Activated CD4-positive, alpha-beta T cell treated with anti-CD3 and anti-CD28 coated beads, Interleukin-2, Interleukin-6, amounts not matched to agents 100 ng/mL and 50 ng/mL, durations not matched to agents 16 hours and 8 hours (primary cell): ENCODE measurements at places on chromosomes 3 and 15.
A peak's percentile ranks its signal among the peaks of the same experiment; 100 is the strongest.

GRCh38 chr3:113684271-113684819, 12.1 kb downstream of the USF3 start:
- no peak for DNase-seq

- DNase-seq = no peak
Measured at GRCh38 chr3:77407441-77407840, 367.5 kb downstream of the ROBO2 start.

GRCh38 chr15:43514241-43515057, 3.0 kb upstream of the MAP1A start:
- DNase-seq = peak; percentile 40

DNA sequence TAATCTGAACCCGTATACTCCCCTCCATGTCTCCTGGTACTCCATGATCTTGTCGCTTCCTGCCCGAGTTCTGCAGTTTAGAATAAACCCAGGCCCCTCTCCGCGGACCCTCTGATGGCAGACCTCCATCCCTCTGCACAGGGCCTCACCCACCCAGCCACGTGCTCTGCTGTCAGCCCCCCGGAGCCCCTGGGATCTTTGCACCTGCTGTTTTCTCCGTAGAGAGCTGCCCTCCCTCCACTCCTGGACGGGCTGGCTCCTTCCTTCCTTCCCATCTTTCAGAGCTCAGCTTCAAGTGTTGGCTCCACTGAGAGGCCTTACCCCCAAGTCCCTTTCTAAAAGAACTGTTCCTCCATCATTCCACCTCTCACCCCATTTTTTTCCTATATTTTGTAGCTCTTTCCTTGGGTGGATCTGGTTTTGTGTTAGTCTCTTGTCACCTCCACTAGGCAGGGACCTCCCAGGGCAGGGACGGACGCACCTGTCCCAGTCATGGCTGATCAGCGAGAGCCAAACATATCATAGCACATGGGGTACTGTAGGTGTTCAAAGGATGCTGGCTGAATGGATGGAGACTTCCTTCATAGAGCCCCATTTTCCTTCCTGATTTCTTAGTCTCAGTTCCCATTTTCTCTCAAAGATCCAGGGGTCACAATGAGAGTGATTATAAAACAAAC, 106.6 kb downstream of the VGLL4 start:
- DNase-seq = no peak

GRCh38 chr3:42752961-42753360, 20.1 kb downstream of the CCDC13 start:
- DNase-seq = no peak

- no peak for DNase-seq
Measured at GRCh38 chr3:187445356-187445755, 77.2 kb downstream of the RTP4 start.

- DNase-seq = peak; percentile 8
Measured at GRCh38 chr3:41159588-41160189, 39.6 kb upstream of the CTNNB1 start.

GRCh38 chr3:98449606-98450193, 13.3 kb upstream of the OR5K1 start:
- DNase-seq = peak; percentile 5

GRCh38 chr3:143668924-143669790, 179.1 kb downstream of the SLC9A9 start:
- DNase-seq = no peak

GRCh38 chr15:65633752-65634151, 12.0 kb downstream of the SLC24A1 start:
- DNase-seq = no peak

DNA sequence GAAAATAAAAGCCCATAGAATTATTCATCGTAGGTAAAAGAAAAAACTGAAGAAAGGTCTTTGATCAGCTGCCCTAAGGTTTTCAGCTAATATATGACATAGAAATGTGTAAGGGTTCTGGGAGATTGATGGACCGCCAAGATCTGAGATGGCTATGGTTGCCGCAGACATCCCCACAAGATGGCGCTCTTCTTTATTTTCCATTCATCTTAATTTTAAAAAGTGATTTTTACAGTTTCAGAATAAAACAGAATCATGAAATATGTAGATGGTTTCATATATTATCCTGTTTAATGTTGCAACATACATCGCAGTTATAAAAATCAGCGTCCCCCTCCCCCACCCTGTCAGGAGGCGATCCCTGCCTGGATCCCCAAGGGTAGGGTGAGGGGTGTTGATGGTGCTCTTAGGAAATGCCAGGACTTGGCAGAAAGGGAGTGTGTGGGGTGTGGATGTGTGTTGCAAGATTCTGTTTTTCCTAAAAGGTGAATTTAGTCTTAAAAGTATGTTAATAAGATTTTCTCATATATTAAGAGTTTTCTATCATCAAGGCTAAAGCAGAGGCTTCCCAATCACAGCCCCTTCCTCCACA, 68.8 kb downstream of the ANXA2 start:
- peak; percentile 36 for DNase-seq

GRCh38 chr3:81728766-81729544, 32.5 kb downstream of the GBE1 start:
- DNase-seq = no peak

DNA sequence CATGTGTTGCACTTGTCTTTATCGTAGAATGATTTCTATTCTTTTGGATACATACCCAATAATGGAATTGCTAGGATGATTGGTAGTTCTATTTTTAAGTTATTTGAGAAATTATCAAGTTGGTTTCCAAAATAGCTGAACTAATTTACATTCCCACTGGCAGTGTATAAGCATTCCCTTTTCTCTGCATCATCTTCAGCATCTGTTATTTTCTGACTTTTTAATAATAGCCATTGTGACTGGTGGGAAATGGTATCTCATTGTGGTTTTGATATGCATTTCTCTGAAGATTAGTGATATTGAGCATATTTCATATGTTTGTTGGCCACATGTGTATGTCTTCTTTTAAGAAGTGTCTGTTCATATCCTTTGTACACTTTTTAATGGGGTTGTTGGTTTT, 81.7 kb upstream of the NUDT16 start:
- no peak for DNase-seq

GRCh38 chr15:91183596-91183995, 83.5 kb downstream of the SV2B start:
- DNase-seq = no peak

DNA sequence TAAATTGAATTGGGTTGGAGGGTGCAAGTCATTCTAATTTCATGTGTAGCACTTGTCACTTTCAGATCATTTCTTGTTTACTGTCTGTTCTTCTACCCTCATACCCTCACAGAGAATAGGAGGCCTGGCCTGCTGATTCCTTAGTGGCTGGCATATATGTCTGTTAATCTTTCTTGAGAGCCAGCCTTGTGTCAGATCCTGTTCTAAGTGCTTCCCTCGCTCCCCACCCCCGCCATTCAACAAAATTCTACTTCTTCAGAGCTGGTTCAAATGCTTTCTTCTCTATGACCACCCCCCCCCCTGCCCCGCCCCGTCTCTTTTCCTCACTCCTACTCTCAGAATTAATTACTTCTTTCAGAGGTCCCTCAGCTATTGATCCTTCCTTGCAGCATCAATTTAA, 1.5 kb upstream of the U2SURP start:
- no peak for DNase-seq

DNA sequence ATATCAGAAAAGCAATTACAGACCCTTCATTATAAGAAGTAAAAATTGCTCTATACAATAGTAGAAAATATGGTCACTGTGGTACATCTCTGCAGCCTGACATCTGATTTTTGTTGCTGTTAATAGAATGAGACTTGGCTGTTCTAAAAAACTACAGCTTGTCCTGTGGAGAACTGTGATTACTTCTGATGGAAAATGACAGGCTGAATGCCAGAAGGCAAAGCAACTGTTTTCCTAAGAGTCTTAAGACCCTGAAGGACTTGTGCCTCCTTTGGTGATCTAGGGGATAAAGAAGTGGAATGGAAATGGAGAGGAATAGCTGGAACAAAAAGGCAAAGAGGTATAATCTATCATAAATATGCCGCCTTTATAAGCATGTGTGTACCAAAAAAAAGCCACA, 314.8 kb downstream of the BCHE start:
- DNase-seq = no peak

DNA sequence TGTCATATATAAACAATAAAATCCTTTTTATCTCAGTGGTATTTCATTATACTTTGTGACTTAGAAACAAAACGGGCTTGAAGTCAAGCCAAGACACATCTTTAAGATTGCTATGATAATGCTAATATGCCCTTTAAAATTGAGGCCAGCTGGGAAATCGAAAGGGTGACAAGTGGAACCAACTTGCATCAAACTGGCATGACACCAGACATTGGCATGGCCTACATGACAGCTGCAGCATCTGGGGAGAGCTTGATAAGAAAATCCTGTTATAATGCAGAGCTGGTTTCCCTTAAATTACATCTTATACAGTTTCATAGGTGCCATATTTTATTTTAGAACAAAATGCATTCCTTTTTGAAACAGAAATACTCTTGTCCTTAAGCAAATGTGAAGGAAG, 325.2 kb downstream of the ZBBX start:
- no peak for DNase-seq

GRCh38 chr3:170751083-170751898, 118.7 kb downstream of the RPL22L1 start:
- DNase-seq = no peak

DNA sequence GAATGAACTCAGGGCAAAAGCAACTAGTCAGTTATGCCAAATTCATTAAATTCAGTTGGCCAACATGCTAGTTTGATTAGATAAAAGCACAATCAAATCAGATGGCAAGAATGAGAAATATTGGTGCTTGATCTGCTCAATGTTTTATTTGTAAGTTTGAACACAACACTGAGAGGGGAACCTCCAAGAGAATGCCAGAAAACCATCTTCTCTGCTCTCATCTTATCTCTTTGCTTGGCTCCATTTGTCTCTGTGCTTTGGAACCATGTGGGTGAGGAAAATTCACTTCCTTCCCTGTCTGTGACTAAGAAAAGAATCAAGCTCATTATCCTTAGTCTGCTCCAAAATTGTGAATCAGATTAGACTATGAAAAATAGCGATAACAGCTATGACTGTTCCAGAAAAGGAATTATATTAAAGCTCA, 43.6 kb upstream of the DCBLD2 start:
- no peak for DNase-seq

DNA sequence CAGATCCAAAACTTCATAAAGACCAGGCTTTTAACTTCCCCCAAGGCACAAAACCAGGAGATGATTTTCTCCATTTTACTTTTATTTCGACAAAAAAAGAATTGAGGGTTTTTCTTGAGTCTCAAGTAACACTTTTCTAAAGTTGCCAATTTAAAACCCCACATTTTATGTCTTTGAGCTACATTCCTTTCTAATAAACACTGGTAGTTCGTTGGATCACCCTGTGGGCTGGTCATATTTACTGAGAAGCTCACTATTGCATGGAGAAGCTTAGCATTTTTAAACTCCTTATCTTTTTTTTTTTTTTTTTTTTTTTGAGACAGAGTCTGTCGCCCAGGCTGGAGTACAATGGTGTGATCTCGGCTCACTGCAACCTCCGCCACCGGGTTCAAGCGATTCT, 255.1 kb upstream of the TPM1 start:
- DNase-seq = no peak

DNA sequence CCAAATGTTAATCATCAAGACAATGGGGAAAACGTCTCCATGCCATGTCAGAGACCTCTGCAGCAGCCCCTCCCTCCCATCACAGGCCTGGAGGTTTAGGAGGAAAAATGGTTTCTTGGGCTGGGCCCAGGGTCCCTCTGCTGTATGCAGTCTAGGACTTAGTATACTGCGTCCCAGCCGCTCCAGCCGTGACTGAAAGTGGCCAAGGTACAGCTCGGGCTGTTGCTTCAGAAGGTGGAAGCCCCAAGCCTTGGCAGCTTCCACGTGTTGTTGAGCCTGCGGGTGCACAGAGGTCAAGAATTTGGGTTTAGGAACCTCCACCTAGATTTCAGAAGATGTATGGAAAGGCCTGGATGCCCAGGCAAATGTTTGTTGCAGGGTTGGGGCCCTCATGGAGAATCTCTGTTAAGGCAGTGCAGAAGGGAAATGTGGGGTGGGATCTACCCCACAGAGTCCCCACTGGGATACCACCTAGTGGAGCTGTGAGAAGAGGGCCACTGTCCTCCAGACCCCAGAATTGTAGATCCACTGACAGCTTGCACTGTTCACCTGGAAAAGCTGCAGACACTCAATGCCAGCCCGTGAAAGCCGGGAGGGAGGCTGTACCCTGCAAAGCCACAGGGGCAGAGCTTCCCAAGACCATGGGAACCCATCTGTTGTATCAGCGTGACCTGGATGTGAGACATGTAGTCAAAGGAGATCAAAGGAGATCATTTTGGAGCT, 25.0 kb downstream of the NECTIN3 start:
- DNase-seq = no peak

- no peak for DNase-seq
Measured at GRCh38 chr15:74022706-74023470, 28.4 kb downstream of the PML start.

GRCh38 chr3:33111581-33111980, 2.2 kb upstream of the CRTAP start:
- DNase-seq = peak; percentile 72

DNA sequence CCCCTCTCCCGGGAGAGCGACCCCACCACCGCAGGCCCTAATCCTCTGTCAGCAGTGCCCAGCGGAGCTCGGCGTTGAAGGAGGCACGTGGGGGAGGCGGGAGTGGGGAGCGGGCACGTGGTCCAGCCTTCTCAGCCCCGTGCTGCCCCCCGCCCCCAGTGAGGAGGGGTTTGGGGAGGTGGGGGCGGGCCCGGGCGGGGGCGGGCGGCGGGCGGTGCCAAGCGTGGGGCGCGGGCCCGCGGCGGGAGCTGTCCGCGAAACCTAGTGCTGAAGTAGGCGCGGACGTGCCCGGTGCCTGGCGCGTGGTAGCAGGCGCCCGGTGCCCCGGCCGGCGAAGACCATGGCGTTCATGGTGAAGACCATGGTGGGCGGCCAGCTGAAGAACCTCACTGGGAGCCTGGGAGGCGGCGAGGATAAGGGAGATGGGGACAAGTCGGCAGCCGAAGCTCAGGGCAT, at the start of gene CPLX3:
CPLX3 (plus strand) TSS at position 264 of the 456 bp plus-strand sequence; CDS start at position 341, 77 bp downstream.
- DNase-seq = peak; percentile 41

GRCh38 chr3:15722877-15723623, 74.7 kb downstream of the ANKRD28 start:
- no peak for DNase-seq

GRCh38 chr3:83515123-83515522, 1443.7 kb upstream of the CADM2 start:
- DNase-seq = no peak

- DNase-seq = no peak
Measured at GRCh38 chr3:163018067-163018466, 1521.5 kb downstream of the OTOL1 start.

DNA sequence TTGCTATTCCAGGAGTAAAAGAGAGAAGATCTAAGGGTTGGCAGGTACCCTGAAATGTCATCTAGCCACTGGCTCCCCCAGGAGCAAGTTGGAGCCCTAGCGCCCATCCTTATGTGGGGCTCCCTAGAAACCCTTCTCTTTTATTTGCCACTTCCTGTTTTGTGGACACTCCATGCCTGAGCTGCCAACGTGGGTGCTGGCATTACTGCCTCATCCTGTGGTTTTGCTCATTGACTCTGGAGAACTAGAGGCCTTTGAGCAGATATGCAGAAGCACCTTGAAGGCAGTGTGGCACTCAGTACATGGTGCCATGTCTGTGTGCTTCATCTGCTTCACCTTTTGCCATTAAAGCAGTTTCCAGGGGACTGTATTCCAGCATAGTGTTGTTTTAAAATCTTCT, 8.1 kb downstream of the EDEM1 start:
- DNase-seq = peak; percentile 72
